ENCODE measurements at places on chromosomes 3 and 15.
A peak's percentile ranks its signal among the peaks of the same experiment; 100 is the strongest.

- no peak for DNase-seq
Measured at GRCh38 chr15:58221591-58222241, 83.5 kb downstream of the AQP9 start.

- DNase-seq, result no peak
Measured at GRCh38 chr3:169545606-169546005, 117.9 kb downstream of the MECOM start.

- no peak for DNase-seq
Measured at GRCh38 chr15:98796685-98797357, 148.5 kb downstream of the IGF1R start.

DNA sequence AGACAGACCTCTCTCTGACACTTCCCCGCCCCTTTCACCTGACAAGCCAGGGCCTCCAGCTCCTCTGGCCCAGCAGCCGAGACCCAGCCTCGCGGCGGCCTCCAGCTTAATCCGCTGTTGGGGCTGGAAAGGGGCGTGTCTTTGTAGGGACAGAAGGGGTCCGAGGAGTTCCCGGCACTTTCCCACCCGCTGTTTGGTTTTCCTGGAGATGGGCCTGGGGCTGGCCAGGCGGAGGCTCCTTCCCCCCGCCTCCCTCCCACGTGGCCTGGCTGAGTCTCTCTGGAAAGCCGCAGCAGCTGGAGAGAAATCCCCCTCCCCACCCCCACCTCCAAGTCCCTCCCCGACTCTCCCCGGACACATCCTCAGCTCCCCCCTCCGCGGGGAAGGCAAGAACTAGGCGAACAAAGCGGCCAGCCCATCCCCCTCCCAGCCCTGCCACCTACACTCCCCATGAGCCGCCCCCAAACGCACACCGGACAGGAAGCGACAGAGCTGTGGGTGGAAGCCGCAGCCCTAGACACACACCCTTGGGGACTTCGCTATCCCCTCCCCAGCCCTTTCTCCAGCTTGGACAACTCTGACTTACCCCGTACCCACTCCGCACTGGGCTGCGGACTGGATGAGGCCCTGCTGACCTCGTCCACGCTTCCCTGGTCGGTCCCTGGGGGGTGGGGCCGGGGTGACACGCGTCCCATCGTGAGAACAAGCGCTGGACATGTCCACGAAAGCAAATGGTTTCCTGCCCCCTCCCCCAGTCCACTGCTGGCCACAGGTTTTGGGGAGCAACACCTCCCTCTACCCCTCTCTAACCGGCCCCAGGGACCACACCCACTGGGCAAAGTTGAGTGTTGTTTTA is 1.2 kb downstream of the IGDCC4 start:
- peak; percentile 52 for DNase-seq

DNA sequence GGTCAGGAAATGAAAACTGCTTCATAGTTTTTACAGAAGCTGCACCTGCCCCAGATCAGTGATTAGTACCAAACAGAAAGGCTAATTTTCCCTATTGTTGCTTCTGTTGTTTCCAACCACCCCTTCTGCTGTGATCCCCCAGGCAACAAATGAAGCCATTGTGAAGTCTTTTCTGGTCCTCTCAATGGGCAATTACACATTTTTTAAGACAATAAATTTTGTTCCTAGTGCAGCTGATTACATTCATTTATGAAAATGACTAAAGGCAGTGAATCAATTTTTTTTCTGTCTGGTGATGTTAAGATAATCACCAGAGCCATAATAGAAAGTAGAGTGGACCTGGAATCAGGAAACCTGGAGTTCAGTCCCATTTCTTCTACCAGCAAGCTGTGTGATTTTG is 32.7 kb downstream of the GLDN start:
- DNase-seq, result no peak

GRCh38 chr3:133124511-133124910 is 86.3 kb downstream of the TMEM108 start:
- DNase-seq, result no peak

- DNase-seq, result no peak
Measured at GRCh38 chr15:92637626-92638025, 17.9 kb downstream of the FAM174B start.

GRCh38 chr3:107545680-107546120 is 22.9 kb downstream of the BBX start:
- no peak for DNase-seq
